Esophagus squamous epithelium (tissue), 5 donors: ENCODE measurements at places on chromosomes 7 and 10.

DNA sequence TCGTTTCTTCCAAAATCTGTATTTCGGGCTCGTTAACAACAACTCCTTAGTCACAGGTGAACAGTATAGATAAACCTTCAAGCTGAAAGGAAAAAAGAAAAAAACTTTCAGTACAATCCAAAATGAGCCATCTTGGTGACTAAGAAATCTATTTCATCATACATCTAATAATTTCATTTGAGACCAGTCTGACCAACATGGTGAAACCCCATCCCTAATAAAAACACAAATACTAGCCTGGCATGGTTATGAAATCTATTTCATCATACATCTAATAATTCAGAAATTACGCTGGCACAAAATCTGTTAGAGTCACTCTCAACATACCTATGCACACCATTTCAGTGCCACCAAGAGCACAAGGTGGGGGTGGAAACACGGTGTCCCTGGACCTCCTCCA lies 8.8 kb downstream of the DCLRE1C start:
- no peak for DNase-seq

- DNase-seq: no peak
Measured at GRCh38 chr7:123538189-123538714, 3.9 kb upstream of the IQUB start.

DNA sequence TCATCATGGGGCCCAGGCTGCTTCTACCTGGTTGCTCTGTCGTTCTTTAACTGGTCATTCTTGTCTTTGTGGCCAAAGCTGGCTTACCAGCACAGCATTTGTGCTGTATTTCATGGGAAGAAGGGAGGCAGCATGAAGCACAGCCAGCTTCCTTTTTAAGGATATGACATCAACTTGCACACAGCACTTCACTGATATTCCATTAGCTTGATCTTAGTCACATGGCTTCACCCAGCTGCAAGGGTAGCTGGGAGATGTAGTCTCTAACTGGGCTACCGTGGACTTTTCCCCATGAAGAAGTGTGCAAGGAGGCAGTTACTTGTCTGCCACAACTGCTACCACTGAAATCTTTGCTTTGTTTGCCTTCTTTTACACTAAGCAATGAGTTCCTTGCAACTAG lies 525.2 kb downstream of the LRMDA start:
- DNase-seq: no peak

- no peak for DNase-seq
Measured at GRCh38 chr7:151825721-151826120, 51.2 kb downstream of the PRKAG2 start.
